ENCODE measurements at places on chromosomes 2 and 18.

DNA sequence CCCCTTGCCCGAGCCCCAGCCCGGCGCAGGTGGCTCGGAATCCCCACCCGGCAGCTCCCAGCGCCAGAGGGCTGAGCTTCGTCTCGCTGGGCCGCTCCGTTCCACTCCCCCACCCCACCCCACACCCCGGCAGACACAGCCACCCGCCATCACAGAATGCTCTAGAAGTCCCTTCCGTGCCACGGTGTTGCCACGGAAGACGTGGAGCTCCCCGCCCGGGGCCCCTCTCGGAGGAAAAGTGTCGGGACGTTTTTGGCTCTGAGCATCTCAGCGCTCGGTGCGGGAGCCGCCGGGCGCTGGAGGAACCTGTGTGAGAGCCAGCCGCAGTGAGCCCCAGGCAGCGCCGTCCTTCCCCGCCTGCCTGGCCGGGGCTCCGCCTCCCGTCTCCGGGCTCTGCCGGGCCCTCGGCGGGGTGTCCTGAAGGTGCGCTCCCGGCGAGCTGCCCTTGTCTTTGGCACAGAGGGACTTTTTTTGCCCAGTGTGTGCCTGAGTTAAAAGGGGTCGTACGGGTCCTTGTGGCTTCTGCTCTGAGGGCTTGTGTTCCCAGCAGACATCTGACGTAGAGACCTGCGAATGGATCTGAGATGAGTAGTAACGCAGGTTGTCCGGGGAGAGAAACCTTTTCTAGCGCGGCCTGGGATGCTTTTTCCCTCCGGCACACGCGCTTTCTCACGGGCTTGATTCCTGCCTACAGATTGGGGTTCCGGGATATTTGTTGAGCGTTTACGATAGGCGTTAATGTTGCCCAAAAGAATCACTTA is 1.8 kb downstream of the ZCCHC2 start:
- no peak for DNase-seq

- DNase-seq = no peak
Measured at GRCh38 chr2:71609029-71609428, 155.7 kb downstream of the DYSF start.

DNA sequence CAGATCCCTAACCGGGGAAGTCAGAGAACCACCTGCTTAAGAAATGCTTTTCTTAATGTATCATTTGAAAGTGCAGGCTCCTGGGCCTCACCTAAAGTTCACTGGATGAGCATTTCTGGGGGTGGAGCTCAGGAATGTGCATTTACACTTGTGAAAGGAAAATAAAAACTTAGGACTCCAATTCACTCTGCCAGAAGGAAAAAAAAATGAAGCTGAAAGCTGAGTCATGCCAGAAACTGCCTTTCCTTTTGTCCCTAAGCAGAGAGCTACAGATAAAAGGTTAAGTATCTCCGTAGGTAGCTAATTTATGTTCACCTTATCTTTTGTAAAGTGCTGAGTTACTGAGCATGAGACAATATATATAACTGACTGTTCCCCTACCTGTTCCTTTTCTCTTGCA is 229.5 kb upstream of the MEX3C start:
- no peak for DNase-seq

DNA sequence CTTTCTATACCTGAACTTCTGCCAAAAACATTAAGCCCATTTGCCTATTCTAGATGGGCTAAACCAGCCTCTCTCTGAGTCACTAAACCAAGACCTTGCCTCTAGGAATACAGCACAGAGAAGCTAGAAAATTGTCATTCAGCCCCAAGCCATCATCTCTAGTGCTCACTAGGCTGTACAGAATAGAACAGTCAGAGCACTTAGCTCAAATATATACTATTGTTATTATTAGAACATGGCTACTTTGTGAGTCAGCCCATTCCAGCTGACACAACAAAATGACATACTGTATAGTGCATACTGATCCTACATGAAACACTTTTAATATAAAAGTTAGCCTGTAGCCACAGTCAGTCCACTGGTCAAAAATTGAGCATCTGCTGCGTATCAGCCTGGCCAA is 418.8 kb downstream of the NRXN1 start:
- no peak for DNase-seq

DNA sequence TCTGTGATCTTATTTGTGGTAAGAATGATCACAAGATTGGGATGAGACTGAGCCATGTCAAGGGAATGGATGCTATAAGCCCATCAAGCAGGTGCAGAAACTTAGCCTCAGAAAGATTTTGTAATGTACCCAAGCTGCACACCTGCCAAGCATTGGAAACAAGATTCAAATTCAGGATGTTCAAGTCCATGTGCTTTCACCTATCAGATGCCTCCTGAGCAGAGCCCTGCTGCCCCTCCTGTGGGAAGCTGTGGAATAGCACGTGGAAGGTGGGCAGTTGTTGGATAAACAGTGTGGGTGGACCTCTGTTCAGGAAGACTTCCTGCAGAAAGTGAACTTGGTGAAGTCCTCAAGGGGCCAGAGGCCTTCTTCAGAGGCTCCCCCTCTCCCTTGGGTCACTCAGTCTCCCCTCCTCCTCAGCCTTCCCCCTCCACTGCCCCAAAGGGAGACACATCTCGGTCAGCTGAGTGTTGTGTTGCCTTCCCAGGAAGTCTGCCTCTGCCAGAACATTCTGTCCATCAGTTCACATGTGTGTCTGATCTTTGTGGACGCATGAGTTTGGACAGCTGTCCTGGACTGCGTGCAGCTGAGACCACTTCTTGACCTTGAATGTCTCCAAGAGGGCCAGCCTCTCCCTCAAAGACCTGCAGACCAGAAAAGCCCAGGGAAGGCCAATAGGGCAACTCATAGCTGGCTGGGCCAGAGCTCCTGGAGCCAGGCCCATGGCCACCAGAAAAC is 186.1 kb downstream of the INHBB start:
- no peak for DNase-seq

DNA sequence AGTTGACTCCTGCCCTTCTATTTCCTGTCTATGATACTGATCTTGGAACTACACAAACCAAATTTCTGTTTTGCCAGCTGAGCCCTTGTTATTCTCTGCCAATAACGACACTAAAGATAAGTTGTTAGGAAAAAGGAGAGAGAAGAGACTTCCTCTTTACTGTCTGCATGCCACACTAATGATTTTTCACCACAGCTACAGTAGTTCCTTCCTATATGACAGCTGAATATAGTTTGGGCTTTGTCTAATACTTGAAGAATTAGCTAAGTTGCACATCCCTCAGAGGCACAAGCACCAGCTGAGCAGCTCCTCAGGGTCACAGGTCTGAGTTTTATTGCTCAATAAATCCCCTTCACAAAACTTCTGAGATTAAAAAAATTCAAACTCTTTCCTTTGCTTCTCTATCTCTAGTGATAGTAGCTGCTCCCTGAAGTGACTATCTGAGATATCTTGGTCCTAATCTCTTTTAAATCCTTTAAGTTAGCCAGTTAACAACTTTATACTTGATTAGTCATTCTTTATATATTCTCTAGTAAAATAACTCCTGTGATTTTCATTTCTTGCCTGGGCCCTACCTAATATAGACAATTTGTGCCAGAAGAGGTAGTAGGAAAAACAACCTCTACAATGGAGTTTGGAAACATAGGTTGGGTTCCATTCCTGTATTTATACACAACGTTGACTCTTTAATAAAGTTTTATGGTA is 253.0 kb upstream of the CNTNAP5 start:
- DNase-seq = no peak

GRCh38 chr2:182230561-182230960 is 196.3 kb downstream of the PDE1A start:
- DNase-seq = no peak

DNA sequence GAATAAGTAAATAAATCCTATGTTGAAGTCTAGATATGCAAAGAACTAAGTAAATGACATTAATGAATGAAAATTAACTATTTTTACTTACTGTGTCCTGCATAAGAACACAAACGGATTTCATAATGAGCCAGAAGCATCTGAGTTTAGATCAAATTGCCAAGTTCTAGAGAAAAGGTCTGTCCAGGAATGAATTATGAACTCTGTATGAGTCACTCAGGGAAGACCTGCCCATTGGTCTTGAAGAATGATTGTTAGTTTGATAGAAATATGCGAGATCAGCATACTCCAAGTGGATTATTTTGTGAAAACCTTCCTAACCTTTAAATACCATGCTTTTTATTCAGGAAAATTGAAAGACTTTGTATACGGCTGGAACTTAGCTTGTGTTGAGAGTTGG is 189.5 kb downstream of the DOK6 start:
- no peak for DNase-seq

DNA sequence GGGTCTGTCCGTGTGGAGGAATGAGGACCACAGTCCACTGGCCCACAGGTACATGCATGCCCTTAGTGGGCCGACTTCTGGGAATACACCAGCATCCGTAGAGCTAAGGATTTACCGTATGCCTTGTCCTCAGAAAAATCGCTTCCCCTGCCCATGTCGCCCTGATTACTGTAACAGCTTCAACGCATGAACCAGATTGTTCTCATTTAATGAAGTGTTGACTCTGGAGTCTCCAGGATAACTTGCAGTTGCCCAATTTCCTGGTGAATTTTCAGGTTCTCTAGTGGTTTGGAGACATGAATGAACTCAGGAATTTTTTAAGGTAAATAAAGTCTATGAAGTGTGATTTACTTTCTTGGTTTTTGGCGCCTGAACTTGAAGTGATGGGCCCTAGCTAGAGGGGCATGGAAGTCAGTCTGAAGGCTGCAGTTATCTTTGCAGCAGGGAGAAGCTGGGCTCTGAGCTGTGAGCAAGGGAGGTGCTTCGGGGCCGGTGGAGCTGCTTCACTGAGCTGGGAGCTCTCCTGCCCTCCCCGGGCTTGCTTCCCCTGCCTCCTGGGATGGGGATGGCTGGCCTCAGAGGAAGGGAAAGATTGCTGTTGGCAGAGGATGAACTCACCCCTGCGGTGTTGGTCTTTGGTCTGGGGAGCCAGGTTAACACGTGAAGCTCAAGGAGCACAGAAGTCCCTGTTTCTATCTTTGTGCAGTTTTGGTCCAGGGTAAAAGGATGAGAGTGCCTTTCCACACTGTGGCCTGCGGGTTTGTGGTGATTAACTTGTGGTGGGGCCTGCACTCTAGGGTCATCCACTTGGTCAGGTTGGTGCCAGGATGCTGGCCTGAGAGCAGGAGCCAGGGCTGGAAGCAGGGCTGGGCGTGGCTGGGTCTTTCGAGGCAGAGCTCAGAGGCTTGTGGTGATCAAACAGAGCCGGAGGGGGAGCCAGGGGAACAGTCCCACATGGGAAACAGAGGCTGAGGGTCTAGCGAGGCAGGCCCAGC is 28.1 kb downstream of the TCF7L1 start:
- no peak for DNase-seq

DNA sequence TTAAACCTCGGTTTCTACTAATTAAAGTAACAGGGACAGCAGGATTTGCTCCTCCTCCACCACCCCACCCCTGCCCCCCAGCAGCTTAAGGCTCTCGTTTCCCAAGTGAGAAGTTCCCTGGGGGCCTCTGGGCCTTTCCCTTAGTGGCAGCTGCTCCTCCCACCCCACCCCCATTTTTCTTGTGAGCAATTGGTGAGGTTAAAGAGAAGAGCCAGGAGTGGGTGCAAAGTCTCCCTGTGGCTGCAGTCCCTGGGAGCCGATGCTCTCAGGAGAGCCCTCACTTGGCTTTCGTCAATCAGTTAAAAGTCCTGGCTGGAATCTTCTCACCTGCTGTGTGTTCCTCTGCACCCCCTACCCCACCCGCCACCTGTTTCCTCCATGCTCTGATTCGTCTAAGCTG is 48.7 kb upstream of the AGAP1 start:
- no peak for DNase-seq

DNA sequence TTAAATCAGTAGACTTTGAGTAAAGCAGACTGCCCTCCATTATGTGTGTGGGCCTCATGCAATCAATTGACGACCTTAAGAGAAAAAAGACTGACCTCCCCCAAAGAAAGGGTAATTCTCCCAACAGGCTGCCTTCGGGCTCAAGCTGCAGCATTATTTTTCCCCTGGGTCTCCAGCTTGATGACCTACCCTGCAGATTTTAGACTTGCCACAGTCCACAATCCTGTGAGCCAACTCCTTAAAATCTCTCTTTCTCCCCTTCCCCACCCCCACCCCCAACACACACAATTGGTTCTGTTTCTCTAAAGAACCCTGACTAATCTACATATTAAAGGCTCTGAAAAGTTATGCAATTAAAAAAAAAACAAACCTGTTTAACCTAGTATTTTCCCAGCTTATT is 89.4 kb downstream of the RNF152 start:
- DNase-seq = no peak

DNA sequence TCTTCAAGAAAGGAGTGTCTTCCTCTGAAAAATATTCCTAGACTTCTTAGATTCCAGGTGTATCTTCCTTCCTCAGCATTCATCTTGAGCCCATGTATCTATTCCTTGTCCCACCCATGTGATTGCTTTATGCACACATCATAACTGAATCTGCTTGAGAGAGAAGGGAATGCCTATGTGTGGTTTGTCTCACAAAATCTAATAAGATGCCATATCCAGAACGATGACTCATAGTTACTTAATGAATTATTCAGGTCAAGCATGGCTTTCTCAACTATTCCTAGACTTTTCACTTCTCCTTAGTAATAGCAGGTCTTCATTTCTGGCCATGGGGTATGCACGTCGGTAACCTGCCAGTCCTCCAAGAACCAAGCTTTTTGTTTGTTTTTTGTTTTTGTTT is 121.8 kb downstream of the SETBP1 start:
- DNase-seq = no peak

DNA sequence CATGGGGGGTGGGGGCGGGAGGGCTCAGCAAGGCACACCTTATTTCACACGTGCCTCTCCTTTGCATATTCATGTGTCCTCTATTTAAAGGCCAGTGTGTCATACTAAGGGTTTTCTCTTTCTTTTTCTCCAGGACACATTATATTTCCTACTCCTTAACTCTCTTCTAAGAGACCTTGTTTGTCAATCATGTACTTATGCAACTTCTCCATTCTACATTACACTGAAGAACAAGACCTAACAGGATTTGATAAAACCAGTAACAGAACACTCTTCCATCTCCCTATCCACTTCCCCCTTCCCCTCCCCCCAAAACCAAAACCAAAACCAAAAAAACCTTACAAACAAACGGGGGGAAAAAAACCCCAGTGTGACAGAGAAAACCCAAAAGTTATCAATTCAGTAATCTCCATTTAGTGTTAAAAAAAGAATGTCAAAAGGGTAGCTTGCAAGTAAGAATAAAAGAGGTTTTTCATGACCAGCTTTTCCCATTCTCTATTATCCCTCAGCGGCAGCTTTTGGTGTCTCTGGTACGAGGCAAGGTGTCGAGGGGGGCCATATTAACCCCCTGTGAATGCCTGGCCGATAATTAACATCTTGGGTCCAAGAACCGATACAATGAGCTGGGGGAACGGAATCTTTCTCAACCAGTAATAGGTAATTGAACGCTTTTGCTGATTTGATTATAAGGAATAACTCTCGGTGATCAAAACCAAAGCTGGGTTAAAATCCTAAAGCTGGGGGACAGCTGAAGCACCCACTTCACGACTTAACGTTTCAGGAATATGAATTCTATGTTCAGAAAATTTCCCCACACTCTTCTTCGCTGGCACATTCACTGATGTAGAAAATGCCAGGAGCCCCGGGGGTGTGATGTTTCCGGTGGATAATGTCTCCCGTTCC is 191.0 kb upstream of the TCF4 start:
- DNase-seq = no peak

Measured in iPS DF 19.7 (cell line).